ENCODE measurements at places on chromosomes 11 and 22.
A peak's percentile ranks its signal among the peaks of the same experiment; 100 is the strongest.

- no peak for DNase-seq
Measured at GRCh38 chr11:47611348-47611794, 17.2 kb upstream of the C1QTNF4 start.

DNA sequence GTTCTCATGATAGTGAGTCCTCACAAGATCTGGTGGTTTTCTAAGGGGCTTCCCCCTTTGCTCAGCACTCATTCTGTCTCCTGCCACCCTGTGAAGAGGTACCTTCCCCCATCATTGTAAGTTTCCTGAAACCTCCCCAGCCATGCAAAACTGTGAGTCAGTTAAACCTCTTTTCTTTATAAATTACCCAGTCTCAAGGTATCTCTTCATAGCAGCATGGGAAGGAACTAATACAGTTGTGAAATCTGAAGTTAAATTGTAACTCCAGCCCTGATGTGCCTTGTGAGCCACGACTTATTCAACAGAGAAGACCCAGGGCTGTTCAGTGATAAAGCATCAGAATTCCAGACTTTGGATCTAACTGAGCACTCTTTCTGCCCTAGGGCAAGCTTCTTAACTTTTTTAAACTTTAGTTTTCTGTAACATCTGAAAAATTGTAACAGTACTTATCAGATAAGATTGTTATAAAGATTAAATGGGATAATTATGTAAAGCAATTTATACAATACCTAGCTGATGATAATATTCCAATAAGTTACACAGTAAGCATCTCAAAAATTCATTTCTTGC, 220.0 kb downstream of the TRPC6 start:
- no peak for DNase-seq

DNA sequence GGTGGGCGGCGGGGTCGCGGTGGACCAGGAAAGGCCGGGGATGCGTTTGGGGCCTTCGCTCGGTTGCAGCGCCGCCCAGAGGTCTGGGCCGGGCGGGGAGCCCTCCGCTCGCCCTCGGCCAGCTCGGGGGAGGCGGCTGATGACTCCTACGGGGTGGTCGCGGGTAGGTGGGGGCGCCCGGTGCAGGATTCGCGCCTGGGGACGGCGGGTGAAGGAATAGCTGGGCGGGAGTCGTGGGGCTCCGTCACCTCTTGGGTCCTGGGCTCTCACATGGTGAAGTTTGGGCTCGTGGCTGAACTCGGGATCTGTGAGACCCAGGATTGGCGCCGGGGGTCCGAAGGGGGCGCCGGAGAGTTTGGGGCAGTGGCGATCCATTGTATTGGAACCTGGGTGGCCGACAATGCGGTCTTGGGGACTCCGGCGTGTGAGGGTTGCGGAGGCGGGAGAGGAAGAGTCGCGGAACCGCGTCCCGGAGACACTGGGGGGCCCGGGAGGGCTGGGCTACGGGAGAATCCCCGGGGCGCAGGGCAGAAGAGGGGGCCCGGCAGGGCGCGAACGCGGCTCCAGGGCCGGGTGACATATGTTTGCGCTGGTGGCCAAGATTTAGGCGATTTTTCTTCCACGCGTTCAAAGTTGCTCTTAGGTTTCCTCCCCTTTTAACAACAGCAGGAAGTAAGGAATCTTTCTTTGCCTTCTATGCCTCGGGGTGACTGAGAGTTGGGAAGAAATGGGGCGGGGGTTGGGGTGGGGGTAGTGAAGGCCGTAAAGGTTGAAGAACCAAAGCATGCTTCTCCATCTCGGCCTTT, 935 bp downstream of the QSER1 start:
- DNase-seq: peak; percentile 2

- DNase-seq: peak; percentile 59
Measured at GRCh38 chr11:62171261-62171723, 18.7 kb upstream of the SCGB1D1 start.

GRCh38 chr11:117814204-117814765, 10.3 kb downstream of the FXYD2 start:
- no peak for DNase-seq

DNA sequence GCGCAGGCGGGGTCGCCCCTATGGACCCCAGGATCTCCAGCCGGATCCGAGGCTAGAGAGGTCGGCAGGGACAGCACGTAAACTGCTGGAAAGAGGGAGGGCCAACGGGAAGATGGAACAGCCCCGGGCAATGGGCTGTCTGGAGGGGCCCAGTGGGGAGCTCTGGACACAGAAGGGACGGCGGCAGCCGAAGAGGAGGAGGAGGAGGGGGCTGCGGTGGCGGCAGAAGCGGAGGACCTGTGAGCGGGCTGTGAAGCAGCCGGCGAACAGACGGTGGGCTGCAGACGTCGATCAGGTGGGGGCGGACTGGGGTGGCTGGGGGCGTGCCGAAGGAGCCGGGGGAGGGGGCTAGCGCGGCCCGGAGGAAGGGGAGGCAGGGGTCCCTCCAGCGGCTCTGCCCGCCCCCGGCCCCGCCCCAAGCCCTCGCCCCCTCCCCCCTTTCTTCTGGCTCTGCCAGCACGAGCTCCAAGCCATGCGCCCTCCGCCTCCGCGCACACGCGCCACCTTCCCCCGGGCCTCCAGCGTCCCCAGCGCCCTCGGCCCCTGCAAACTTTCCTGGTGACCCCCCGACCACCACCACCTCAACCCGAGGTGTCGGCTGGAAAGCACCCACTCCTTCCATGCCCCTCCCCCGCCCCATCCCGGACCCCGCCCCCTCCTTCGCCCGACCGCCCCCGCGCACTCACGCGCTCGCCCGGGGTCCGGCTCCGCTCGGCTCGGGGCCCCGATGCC, 432 bp downstream of the TNKS1BP1 start:
- DNase-seq: peak; percentile 24

DNA sequence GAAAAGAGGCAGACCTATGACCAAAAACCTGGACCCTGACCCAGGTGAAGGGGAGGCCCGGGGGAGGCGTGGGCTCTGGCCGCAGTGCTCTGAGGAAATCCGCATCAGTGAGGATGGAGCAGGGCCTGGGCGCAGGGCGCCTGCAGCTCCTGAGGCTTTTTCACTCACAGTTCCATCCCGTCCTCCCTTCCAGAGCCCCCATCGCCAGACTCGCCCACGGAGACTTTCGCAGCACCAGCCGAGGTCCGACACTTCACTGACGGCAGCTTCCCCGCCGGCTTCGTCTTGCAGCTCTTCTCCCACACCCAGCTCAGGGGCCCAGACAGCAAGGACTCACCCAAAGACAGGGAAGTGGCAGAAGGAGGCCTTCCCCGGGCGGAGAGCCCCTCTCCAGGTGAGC, 5.4 kb downstream of the SPINDOC start:
- no peak for DNase-seq

GRCh38 chr11:12453243-12453642, 75.9 kb downstream of the PARVA start:
- no peak for DNase-seq

- no peak for DNase-seq
Measured at GRCh38 chr11:74699615-74700396, 31.4 kb downstream of the CHRDL2 start.

- DNase-seq: no peak
Measured at GRCh38 chr22:45172881-45173585, 9.3 kb downstream of the NUP50 start.

DNA sequence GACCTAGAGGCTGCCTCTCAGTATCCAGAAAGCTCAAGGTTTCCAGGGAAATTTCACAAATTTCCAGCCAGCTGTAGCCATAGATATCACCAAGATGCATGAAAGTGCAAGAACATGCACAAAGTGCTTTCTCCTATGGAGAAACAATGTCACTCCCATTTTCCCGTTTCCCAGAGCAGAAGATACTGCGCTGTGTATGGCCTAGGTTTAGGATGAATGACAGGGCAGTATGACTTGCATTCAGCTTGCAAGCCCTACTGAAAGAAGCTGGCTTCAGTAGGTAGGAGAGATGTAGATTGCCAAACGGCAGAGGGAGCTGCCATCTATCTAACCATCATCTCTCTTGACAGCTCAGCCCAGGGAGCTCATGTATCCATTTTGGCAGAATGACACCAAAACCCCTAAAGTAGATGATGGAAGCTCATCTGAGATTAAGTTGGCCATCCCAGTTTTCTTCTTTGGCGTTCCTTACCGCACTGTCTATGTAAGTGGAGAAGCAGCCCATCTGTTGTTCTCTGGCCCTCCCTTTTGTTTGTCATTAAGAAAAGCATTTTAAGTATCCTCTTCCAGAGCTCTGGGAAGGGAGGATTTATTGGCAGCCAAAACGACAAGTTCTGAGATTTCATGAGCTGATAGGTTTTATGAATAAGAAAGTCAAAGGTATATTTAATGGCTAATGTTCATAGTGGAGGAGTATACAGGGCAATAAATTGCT, 4.6 kb downstream of the TECTA start:
- no peak for DNase-seq

All from stimulated activated CD4-positive, alpha-beta T cell treated with anti-CD3 and anti-CD28 coated beads, Interleukin-2, amount 100 ng/mL, for 4 hours (primary cell).